AG10803 (cell line): ENCODE measurements at places on chromosomes 2 and 18.

- no peak for DNase-seq
These were observed 57.8 kb upstream of the KIF5C start for GRCh38 chr2:148817210-148817708.

- peak; percentile 36 for DNase-seq
These were observed 139.2 kb downstream of the MGAT5 start for GRCh38 chr2:134393075-134393461.

- DNase-seq = no peak
These were observed 40.9 kb upstream of the TRIB2 start for GRCh38 chr2:12675801-12676200.

DNA sequence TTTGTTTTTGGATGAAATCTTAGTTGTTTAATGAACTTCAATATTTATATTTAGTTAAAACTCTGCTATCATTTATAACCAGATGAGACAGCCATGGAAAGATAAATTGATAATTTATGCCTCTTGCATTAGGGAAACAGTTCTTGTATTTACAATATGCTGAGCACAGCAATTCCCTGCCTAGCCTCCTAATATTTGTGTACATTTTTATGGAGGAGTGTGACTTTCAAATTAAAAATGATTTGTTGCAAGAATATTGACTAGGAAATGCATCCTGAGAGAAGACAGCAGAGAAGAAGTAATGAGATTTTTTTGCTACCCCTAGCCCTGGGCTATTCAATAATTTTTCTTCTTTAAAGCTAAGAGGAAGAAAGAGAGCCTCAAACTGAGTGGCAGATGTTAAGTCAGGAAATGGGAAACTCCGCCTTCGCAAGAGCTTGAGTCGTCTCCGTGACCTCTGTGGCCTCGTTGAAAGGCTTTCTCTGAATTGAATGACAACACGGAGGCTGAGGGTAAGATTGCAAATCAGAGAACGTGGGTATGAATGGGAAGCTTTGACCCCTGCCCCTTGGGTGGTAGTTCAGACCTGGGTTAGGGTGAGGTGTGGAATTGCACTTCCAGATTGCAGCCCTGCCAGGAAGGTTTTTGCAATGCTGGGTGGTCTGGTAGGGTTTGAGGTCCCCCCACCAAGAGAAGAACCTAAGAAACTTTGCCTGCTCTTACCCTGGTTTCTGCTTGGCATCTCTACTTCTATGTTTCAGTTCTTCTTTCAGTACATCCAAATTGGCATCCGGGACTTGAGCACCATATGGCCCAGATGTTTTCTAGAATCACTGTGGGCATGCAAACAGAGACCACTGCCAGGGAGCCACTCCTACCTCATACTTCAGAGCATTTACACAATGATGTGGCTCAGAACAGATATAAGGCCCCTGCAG, 210.3 kb upstream of the RBMS1 start:
- DNase-seq = peak; percentile 61

- peak; percentile 83 for DNase-seq
These were observed 67.3 kb downstream of the RHBDD1 start for GRCh38 chr2:226903179-226903578.

DNA sequence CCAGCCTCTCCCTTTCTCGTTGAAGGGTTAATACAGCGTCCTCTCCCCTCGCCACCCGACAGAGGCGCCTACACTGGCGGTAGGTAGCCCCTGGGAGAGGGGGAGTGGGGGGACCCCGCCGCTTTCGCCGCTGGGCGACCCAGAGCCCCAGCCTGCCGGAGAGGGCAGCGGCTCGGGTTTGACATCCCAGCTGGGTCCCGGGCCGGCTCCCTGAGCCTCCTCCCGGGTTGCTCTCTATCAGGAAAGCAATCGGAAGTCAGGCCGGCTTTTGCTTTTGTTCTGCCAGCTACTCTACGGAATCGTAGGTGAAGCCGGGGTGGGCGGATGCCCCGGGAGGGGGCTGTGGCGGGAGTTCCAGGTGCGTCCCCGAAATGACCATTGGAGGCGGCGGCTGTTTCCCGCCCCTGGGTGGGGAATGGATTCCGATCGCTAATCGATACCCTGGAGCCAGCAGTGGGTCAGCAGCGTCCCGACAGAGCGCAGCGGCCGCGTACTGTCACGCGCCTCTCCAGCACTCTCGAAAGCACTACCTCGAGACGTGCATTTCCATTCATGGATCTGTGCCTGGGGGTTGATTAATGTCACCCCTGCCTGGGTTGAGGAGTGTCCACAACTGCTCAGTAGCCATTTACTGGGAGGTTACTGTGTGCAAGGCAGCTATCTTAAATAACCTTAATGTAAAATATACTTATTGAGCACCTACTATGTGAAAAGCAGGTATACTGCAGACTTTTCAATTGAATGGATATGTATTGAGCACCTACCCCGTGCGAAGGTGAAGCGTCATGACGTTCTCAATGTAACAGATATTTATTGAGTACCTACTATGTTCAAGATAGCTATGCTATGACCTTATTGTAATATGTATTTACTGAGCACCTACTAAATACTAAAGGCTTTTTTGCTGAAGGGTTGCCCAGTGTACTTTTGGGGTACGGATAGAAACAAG, 1.1 kb downstream of the MAPK4 start:
- DNase-seq = no peak

DNA sequence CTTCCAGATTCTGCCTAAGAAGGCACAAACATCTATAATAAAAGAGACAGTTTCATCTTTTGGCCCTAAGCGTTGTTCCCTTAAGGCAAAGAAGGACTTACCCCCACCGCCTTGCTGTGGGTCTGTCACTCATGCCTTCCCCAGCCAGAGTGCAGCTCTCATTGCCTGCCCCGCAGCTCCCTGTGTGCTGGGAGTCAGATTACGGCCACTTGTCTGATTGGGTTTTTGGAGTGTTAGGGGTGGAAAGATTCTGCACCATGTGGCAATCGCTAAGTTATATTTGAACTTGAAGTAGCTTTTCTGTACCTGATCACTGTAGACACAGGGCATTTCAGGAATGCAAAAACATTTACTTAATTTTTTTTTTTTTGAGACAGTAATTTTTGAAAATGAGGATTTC, at the start of gene AQP4:
AQP4 (minus strand) TSS at position 151 of the 400 bp plus-strand sequence; CDS start at position 133, 18 bp downstream.
- no peak for DNase-seq

- DNase-seq = no peak
These were observed 6.5 kb upstream of the GPR35 start for GRCh38 chr2:240618776-240619175.

GRCh38 chr18:62651276-62652056, 63.9 kb upstream of the PHLPP1 start:
- DNase-seq = no peak

- DNase-seq = peak; percentile 39
These were observed 27.2 kb upstream of the BBS5 start for GRCh38 chr2:169452080-169452479.

DNA sequence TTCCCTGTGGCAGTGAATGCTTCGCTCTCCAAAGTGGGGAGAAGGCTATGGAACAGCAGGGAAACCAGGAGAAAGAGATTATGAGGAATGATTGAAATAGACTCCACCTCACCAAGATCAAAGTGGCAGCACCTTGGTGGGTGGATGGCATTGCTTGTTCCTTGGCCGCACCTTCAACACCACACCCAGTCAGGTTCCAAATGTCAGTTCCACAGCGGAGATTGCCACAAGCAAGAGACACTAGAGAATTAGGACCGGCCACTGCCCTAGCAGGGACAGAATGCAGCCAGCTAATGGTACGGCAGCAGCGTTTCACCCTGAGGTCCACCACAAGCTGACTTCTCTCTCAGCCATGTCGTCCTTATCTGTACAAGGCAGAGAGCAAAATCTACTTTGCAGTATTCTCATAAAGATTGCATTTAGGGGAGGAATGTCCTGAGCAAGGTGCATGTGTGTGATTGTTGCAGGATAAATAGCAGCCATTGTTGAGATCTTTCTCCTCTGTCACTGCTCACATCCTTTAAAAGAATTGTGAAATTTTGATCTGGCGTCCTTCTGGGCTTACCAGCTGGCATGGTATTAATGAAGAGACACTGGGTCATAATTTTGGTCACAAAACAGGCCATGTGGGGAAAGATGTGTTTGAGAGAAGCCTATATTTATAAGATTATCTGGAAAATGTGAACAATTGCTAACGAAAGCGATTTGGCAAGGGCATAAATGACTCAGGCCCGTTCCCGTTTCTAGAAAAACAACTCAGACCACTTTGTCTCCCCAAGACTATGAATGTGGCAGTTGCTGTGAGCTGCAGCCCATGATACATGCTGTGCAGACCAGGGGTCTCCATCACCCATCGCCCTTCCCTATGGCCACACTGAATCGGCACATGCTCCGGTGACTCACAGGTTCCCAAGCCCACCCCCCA, 228.6 kb upstream of the ID2 start:
- DNase-seq = peak; percentile 27

DNA sequence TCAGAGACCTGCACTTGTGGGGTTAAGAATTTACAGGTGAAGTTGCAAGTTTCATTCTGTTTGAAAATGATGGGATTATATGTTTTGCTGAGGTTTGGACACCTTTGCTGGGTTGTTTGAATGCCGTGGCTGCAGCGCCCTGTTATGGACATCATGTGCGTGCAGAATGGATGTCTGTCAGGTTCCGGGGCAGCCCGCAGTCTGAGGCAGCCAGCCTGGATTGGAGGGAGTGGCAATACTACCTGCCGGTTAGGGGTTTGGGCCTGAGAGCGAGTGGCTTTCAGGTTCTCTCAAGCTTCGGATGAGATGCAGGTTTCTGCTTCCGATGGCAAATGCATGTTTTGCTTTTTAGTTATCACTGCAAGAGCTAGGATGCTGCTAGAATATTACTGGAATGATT, 1.1 kb downstream of the CASP8 start:
- no peak for DNase-seq

DNA sequence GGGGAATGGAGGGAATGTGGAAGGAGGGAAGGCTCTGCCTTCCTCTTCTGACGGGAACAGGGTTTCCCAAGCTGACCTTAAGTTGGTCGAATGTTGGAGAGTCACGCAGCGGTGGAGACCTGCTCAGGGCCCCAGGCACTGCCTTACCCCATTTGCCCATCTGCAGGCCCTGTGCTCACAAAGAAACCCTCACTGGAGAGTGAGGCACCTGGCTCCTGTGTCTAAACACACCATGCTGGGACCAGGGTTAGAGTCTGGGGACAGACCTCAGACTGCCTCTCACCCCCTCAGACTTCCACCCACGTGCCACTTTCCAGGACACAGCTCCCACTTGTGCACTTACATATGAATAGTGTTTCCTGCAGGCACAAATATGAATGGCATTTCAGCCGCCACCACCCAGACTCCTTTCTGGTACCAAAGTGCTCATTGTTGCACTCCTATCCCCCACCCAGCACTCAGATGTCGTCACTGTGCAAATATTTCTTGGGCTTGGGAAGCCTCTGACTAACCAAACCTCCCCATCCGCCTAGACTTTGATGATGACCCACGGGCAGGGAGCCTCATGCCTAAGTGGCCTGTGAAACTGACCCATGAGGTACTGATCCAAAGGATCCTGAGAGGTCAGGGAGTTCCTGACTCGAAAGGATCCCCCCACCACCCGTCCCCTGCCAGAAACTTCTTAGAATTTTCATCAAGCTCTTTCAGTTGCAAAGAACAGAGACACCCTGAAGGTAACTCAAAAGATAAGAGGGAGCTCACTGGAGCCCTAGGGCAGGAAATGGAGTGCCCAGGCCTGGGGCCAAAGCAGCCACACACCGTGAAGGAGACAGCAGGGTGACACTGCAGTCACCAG, 78.3 kb downstream of the STPG4 start:
- peak; percentile 99 for DNase-seq

DNA sequence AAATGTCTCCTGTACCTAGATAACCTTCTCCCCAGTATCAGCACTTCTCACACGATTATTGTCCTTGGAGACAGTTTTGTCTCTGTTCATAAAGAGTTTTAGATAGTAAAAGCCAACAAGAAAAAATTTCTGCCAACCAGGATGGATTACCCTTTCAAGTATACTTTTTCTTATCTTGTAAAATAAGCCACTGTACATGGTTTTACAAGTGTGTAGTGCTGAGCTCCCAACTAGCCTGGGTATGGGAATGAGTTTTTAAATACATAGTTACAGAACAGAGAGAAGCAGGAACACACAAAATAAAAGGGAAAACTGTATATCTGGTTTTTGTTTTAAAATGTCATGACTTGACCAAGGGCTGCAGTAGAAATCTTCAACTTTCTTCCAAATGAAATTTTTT, 76.7 kb downstream of the C18orf54 start:
- no peak for DNase-seq

- no peak for DNase-seq
These were observed 58.6 kb upstream of the NFU1 start for GRCh38 chr2:69495861-69496260.

GRCh38 chr2:1556776-1557466, 143.7 kb downstream of the TPO start:
- DNase-seq = peak; percentile 55

DNA sequence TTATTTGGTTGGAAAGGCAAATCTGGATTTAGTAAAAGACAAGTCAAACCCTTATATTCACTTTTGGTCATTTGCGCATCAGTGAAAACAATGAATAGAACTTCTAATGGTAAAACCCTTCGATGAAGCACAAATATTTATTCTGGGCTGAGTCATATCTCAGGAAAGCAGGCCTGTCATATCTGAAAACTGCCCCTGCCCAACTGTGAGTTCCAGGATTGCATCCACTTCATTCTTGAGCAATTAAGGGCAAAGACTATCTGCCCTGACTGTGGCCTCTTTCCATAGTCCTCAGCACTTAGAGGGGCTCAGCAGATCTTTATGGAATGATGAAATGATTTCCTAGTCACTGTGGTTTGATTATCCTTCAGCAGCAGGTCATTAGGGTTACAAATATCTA, 795.2 kb upstream of the ID2 start:
- DNase-seq = peak; percentile 3

- peak; percentile 96 for DNase-seq
These were observed 198.2 kb downstream of the PRKCE start for GRCh38 chr2:45849491-45850283.
